DMS153 (cell line): ENCODE measurements at places on chromosomes 12 and 14.
A peak's percentile ranks its signal among the peaks of the same experiment; 100 is the strongest.

GRCh38 chr12:82517027-82517426 is 158.7 kb downstream of the METTL25 start:
- no peak for DNase-seq

DNA sequence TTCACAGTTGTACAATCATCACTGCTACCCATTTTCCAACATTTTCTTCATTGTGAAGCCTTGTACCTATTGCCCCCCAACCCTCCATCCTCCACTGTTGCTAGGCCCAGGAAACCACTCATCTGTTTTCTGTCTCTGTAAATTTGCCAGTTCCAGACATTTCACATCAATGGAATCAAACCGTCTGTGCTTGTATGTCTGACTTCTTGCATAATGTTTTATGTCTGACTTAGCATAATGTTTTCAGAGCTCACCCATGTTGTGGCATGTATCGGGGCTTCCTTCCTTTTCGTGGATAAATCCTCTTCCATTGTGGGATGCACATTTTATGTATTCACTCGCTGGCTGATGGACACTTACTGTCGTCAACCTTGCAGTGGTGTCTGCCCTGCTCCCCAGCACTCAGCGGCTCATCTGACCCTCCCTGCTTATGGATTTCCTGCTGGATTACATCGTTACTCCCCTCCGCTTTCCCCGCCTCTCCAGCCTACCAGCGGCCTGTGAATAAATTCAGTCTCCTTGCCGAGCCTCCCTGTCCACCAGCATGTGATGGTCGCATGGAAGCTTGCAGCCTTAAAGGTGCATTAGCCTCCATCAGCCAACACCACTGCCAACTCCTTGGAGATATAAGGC is 727.6 kb upstream of the TMEM132C start:
- peak; percentile 83 for DNase-seq

GRCh38 chr12:108833757-108834472 is 23.5 kb downstream of the SSH1 start:
- no peak for DNase-seq

DNA sequence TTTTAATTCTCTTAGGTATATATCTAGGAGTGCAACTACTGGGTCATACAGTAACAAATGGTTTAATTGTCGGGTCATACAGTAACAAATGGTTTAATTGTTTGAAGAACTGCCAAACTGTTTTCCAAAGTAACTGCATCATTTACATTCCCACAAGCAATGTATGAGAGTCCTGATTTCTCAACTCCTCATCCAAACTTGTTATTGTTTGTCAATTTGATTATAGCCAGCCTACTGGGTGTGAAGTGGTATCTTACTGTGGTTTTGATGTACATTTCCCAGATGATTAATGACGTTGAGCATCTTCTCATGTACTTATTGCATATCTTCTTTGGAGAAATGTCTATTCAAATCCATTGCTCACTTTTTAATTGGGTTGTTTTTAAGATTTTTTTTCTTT is 67.6 kb upstream of the CFL2 start:
- DNase-seq, result no peak

GRCh38 chr12:70719672-70720420 is 82.6 kb upstream of the PTPRB start:
- DNase-seq, result peak; percentile 18

- no peak for DNase-seq
Observed at GRCh38 chr12:54000116-54001114, at the start of gene HOXC9. HOXC9 (plus strand) TSS chr12:54000161; CDS start chr12:54000189, 28 bp downstream.

DNA sequence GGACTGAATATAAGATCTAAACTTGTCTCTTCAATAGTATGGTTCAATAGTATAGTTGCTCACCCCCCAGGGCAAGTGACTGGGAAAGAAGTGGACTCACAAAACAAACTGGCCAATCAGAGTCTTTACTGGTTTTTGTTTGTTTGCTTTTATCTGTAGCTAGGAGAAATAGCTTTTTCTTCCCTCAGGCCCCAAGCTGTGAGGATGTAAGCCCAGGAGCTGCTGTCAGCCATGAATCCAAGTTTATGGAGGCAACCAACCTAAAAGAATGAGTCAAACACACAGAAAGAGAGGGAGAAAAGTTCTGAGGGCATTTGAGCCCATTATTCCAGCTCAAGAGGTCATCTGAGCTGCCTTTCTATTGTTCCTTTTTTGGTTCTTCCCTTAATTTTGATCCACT is 375.3 kb downstream of the BCAT1 start:
- DNase-seq, result no peak

- no peak for DNase-seq
Observed at GRCh38 chr14:78530078-78530477, 359.9 kb downstream of the NRXN3 start.

- DNase-seq, result no peak
Observed at GRCh38 chr12:93680006-93680405, 2.8 kb downstream of the CRADD start.

GRCh38 chr12:27622436-27623195 is 73.6 kb upstream of the REP15 start:
- DNase-seq, result no peak

GRCh38 chr14:95265106-95266094 is 54.3 kb downstream of the CLMN start:
- DNase-seq, result peak; percentile 96

GRCh38 chr14:75125617-75126016 is 1.2 kb downstream of the NEK9 start:
- no peak for DNase-seq

GRCh38 chr12:45425426-45425825 is 209.5 kb downstream of the ANO6 start:
- DNase-seq, result no peak

DNA sequence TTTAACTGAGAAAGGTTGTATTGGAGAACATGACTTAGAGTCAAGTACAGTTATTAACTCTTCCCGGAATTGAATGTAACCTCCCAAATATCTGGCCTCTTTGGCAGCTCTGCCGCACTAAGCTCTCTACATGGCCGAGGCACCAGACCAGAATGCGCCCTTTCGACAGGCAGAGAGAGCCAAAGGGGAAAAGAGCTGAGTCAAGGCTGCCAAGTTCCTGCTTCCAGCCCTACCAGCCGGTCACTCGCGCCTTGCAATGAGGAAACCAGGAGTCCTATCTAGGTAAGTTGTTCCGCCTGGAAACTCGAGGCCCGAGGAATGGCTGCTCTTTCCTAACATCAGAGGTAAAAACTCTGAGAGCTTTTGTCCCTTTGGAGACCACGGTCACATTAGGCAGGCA is 172.2 kb downstream of the BRMS1L start:
- no peak for DNase-seq

DNA sequence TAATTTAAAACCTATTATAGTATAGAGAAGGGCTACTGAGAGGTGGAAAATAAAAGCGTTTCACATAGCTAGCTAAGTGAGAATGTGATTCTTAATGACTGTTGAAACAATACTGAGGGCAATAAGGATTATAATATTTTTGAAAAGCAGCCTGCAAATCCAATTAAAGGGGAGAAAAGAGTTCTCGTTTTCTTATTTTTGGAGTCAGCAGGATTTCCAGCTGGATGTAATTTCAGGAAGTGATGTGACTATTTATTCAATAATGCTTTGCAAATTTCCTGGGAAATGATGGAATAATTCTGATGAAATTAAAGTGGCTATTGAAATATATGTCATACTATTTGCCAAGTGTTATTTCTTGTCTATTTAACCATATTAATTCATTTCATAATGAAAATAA is 279.1 kb downstream of the AEBP2 start:
- no peak for DNase-seq

GRCh38 chr14:54256156-54256555 is 140.7 kb upstream of the CDKN3 start:
- DNase-seq, result no peak

DNA sequence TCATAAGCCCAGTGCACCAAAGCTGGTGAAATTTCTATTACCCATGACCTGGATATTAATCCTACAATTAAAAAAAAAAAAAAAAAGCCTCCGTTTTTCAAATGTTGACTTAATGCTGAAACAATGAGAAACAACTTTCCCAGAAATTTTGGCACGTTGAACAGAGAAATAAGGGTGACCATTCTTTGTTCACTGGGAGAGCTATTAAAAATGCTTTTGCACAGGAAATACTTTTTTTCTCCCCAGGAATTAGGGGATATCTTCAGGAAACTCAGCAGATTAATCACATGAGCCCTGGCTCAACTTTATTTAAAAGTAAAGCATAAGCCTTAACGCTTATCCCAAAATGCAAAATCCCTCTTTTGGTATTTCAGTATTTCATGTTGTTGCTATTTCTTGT is 54.8 kb upstream of the FLRT2 start:
- DNase-seq, result no peak

DNA sequence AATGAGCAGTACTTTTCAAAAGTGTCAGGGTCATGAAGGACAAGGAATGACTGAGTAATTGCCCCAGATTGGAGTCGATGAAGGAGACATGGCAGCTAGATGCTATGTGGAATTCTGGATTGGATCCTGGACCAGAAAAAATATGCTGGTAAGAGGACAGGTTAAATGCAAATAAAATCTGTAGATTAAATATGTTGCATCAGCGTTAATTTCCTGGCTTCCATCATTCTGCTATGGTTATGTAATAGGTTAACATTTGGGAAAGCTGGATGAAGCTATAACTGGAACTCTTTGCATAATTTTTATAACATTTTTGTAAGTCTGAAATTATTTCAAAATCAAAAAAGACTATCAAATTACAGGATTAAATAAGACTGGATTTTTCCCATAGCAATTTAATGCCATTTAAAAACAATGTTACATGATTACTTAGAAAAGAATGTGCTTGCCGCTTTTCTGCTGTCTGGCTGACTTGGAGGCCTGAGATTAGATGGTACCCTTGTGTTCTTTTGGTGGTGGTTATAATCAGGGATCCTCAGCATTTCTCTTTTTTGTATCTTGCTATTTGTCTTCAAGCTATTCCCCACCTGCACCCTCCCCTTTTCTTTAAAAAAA is 65.1 kb downstream of the FBXW8 start:
- DNase-seq, result no peak

GRCh38 chr14:72527591-72527990 is 366.3 kb downstream of the DPF3 start:
- no peak for DNase-seq

GRCh38 chr12:103387385-103387784 is 108.4 kb downstream of the C12orf42 start:
- peak; percentile 96 for DNase-seq

GRCh38 chr14:60647081-60647836 is 2.0 kb downstream of the SIX1 start:
- no peak for DNase-seq

- no peak for DNase-seq
Observed at GRCh38 chr14:35365130-35366055, 39.2 kb downstream of the NFKBIA start.

GRCh38 chr14:55614304-55614703 is 34.3 kb downstream of the KTN1 start:
- no peak for DNase-seq

DNA sequence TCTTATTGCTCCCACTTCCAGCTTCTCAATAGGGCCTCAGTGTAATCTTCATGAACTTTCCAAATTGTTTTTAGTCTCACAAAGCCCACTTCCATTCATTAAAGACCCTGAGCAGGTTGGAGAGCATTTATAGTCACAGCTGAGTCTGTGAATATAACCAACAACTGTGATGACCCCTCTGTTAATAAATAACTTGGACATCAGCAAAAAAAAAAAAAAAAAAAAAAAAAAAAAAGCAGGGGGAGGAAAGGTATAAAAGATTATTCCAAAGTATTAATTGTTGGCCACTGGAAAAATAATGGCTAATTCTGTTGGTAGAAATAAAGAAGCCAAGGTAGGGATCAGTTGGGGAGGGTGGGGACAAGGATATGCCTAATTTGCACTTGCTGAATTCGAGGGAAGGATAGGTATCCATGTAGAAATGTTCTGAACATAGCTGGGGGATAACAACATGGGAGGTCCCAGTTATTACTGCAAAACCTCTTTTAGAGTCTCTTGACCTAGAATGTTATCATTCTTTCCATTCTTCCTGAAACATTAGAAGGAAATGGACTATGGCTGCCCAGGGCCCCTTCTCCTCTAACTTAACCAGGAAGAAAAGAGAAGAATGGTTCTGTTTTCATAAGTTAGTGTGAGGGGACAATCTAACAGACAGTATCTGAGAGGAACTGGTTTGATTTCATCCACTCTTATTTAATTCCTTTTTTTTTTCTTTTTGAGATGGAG is 56.5 kb downstream of the SAMD4A start:
- no peak for DNase-seq

- DNase-seq, result no peak
Observed at GRCh38 chr12:68428211-68428610, 96.0 kb upstream of the MDM1 start.

- DNase-seq, result peak; percentile 12
Observed at GRCh38 chr12:50637870-50638481, 125.9 kb upstream of the ATF1 start.

DNA sequence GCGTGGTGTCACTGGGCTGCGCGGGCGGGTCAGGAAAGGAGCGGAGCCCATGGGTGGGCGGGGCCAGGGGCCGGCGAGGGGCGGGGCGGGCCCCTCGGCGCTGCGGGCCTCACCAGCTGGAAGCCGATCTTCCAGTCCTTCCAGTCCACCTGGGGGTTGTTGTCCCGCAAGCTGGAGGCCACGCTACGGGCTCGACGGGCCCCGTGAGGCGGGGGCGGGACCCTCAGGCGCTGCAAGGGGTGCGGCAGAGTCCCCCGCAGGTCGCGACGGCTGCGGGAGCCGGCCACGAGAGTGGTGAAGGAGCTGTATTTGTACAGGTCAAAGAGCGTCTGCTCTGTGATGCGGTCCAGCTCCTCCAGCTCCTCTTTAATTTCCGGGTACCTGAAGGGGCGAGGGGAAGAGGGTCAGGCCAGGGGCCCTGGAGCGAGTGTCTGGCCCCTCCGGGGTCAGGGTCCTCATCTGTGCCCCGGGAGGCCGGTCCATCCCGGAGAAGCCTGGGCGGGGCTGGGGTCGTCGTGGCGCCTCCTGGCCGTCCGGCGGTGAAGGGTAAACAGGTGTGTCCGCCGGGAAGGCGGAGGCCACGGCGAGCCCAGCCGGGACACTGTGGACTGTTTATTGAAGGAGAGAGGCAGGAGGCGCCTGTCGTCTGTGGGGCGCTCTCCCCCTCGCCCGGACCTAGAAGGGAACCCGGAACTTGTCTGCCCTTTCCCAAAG is 11.9 kb downstream of the SCNN1A start:
- peak; percentile 46 for DNase-seq

DNA sequence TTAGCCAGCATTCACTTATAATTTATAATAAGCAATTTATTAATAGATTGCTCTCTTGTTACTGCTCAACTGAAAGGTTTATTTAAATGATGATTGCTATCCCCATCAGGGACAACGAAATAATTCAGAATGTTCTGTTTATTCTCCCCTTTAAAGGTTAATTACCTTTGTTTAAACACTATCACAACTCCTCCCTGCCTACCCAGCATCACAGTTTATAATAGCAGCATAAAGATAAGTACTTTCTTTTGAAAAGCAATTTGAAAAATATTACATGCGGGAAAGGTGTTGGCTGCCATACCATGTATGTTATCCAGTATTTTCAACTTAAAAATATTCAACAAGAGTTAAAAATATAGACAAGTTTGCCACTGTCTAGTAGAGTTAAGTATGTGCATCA is 30.6 kb downstream of the SCAF11 start:
- DNase-seq, result no peak

GRCh38 chr14:90849787-90850444 is 33.7 kb upstream of the TTC7B start:
- no peak for DNase-seq
